ENCODE measurements at places on chromosomes 16 and 17.

GRCh38 chr17:47192554-47192953 is 3.5 kb upstream of the CDC27 start:
- DNase-seq: no peak
- peaks cover 19% of the 10 kb centered on the region for H3K4me1 ChIP-seq
- no peaks in the 10 kb centered on the region for H3K27me3 ChIP-seq
- H3K36me3 ChIP-seq: no peaks in the 10 kb centered on the region
- no peak overlapping the region for H3K4me3 ChIP-seq

- peak overlapping the region; percentile 94 for H3K27ac ChIP-seq
- H3K27me3 ChIP-seq: no peaks in the 10 kb centered on the region
- DNase-seq: no peak
- H3K4me3 ChIP-seq: peak overlapping the region; percentile 91
Measured at GRCh38 chr17:62062302-62062701, 2.8 kb downstream of the MED13 start.

GRCh38 chr16:47142486-47142820 is 1.3 kb downstream of the NETO2 start:
- no peaks in the 10 kb centered on the region for H3K36me3 ChIP-seq
- H3K27me3 ChIP-seq: no peaks in the 10 kb centered on the region
- peaks cover 19% of the 10 kb centered on the region for H3K4me1 ChIP-seq

- DNase-seq: no peak
- no peak overlapping the region for H3K4me3 ChIP-seq
- no peaks in the 10 kb centered on the region for H3K36me3 ChIP-seq
Measured at GRCh38 chr16:71537643-71538042, 11.4 kb downstream of the CHST4 start.

- no peaks in the 10 kb centered on the region for H3K36me3 ChIP-seq
Measured at GRCh38 chr17:27336184-27336583, 42.3 kb downstream of the WSB1 start.

- no peak overlapping the region for H3K27ac ChIP-seq
- DNase-seq: no peak
- peaks cover 32% of the 10 kb centered on the region for H3K4me1 ChIP-seq
- no peak overlapping the region for H3K4me3 ChIP-seq
- H3K36me3 ChIP-seq: peaks cover 2% of the 10 kb centered on the region
Measured at GRCh38 chr17:8918807-8919465, 46.6 kb downstream of the PIK3R5 start.

DNA sequence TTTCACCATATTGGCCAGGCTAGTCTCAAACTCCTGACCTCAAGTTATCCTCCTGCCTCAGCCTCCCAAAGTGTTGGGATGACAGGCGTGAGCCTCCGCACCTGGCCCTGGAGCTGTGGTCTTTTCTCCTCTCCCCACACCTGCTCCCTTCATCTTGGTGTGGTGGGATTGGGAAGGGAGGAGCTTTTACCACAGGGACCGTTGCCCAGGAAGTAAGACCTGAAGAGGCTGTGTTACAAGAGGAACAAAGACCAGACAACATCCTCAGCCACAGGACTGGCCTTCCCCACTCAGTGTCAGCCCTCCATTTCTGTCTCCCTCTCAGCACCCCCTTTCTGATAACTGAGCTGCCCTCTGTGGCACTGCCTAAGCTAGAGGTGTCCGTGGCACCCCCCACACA is 9.4 kb upstream of the C17orf113 start:
- DNase-seq: no peak
- no peaks in the 10 kb centered on the region for H3K4me1 ChIP-seq
- no peaks in the 10 kb centered on the region for H3K36me3 ChIP-seq
- no peak overlapping the region for H3K4me3 ChIP-seq
- no peak overlapping the region for H3K27ac ChIP-seq

GRCh38 chr17:64020056-64020766 is at the start of gene ICAM2:
ICAM2 (minus strand) TSS chr17:64020633; CDS start chr17:64006691, 13,942 bp downstream.
- peaks cover 3% of the 10 kb centered on the region for H3K27me3 ChIP-seq
- no peaks in the 10 kb centered on the region for H3K36me3 ChIP-seq
- H3K4me3 ChIP-seq: no peak within 1 kb of the TSS
- peak within 1 kb of the TSS; percentile 45 for H3K27ac ChIP-seq

DNA sequence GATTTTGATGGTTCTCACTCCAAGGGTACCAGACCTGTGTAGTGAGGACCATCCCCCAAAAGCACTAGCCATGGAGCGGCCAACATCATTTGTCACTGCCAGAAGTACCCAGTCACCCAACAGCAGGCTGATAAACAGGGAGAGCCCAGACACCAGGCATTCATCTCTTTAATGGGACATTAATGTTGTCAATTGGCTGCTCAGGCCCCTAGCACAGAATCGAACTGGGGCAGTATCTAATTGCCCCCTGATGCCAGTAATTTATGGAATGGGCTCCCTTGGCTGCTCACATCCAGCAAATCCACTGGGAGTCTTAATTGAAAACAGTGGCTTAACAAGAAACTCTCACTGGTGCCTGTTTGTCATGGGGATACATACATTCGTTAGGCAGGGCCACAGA is 344.6 kb downstream of the XYLT1 start:
- DNase-seq: no peak
- no peaks in the 10 kb centered on the region for H3K4me1 ChIP-seq
- H3K27ac ChIP-seq: no peak overlapping the region
- no peaks in the 10 kb centered on the region for H3K27me3 ChIP-seq
- no peak overlapping the region for H3K4me3 ChIP-seq

GRCh38 chr17:46270032-46270431 is 24.9 kb upstream of the LRRC37A start:
- DNase-seq: no peak
- peaks cover 22% of the 10 kb centered on the region for H3K27me3 ChIP-seq
- H3K4me3 ChIP-seq: no peak overlapping the region
- no peak overlapping the region for H3K27ac ChIP-seq
- peaks cover 18% of the 10 kb centered on the region for H3K4me1 ChIP-seq

- H3K4me1 ChIP-seq: peaks cover 4% of the 10 kb centered on the region
- no peak overlapping the region for H3K27ac ChIP-seq
- no peak for DNase-seq
- no peaks in the 10 kb centered on the region for H3K27me3 ChIP-seq
- no peak overlapping the region for H3K4me3 ChIP-seq
Measured at GRCh38 chr16:361872-362701, 8.3 kb downstream of the MRPL28 start.
